ENCODE measurements at places on chromosomes 5 and 9. TPM values are rescaled to one million over a fixed set of nuclear protein-coding genes. Genes with fewer than 3 reads are reported as not detected.

The SHOC1 gene
- total RNA-seq = not detected

The AIF1L gene
- total RNA-seq = 20.2 TPM

The WNK2 gene
- total RNA-seq = 0.89 TPM

The PCDHB13 gene
- total RNA-seq = 3.3 TPM

The CNTLN gene
- total RNA-seq = 4.4 TPM

The SLC23A1 gene
- total RNA-seq = not detected

The TLX3 gene
- total RNA-seq = not detected

The DAB2IP gene
- 41.4 TPM for total RNA-seq

The OLFML2A gene
- 148 TPM for total RNA-seq

The TAF11L10 gene
- total RNA-seq = not detected

The PCDHB16 gene
- 3.2 TPM for total RNA-seq

The LCN1 gene
- total RNA-seq = not detected

The IL33 gene
- total RNA-seq = not detected

The PCDHGA1 gene
- total RNA-seq = 0.17 TPM

The CTNND2 gene
- 4.5 TPM for total RNA-seq

The NRG2 gene
- total RNA-seq = 0.54 TPM

The EQTN gene
- total RNA-seq = not detected

The KCNN2 gene
- 0.29 TPM for total RNA-seq

The PCDHB9 gene
- 3.6 TPM for total RNA-seq

The PHYHD1 gene
- 4.6 TPM for total RNA-seq

Data from astrocyte (in vitro differentiated cells and primary cell).